Stimulated activated CD4-positive, alpha-beta T cell treated with anti-CD3 and anti-CD28 coated beads, Interleukin-1b, Interleukin-23, amount 100 ng/mL, for 1 hour (primary cell): ENCODE measurements at places on chromosomes 11 and 22.

- no peak for DNase-seq
Observed at GRCh38 chr11:34647532-34647931, 26.6 kb downstream of the EHF start.

- no peak for DNase-seq
Observed at GRCh38 chr11:3879967-3880542, 24.6 kb downstream of the STIM1 start.

GRCh38 chr22:37310075-37310606 is 27.8 kb downstream of the CYTH4 start:
- no peak for DNase-seq

- no peak for DNase-seq
Observed at GRCh38 chr11:89355646-89356045, 135.5 kb downstream of the NOX4 start.

- DNase-seq: no peak
Observed at GRCh38 chr11:115502636-115503082, 1.6 kb downstream of the CADM1 start.
